ENCODE measurements at places on chromosomes 12 and 14.

DNA sequence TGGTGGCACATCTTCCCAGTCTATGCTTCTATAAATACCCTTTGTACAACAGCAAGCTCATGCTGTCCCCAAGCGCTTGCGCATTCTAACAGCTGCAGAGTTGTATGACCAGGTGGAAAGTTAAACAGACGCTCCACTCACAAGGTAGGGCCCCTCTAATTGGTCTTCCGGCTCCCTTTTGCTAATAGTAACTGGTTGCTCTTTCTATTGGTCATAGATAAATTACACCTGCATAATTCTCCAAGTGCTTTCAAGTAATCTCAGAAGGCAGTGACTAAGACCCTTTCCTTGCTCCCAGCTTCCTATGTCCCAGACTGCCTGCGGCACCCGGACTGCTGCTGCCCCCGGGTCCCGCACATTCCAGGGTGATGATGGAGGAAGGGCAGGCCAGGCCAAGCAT is 6.1 kb upstream of the TSPAN9 start:
- DNase-seq, result no peak

DNA sequence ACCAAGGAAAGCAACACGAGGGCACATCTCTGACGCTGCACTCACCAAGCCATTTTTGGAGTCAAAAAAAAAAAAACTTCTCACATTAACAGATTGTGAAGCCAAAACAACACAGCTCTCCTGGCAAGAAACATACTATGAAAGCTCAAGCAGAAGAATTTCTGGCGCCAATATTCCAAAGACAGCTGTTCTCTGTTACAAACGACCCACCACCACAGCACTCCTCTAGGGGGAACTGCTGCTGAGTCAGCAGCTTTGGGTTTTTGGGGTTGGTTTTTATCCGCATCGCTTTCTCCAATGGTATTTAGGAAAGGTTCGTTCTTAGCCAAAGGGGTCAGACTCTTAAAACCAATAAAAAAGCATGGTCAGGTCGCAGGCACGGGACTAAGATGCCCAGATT is 379.4 kb downstream of the RPS29 start:
- no peak for DNase-seq

GRCh38 chr14:26820138-26820537 is 222.3 kb upstream of the NOVA1 start:
- no peak for DNase-seq

GRCh38 chr12:65603438-65604351 is 220.6 kb upstream of the HMGA2 start:
- no peak for DNase-seq

DNA sequence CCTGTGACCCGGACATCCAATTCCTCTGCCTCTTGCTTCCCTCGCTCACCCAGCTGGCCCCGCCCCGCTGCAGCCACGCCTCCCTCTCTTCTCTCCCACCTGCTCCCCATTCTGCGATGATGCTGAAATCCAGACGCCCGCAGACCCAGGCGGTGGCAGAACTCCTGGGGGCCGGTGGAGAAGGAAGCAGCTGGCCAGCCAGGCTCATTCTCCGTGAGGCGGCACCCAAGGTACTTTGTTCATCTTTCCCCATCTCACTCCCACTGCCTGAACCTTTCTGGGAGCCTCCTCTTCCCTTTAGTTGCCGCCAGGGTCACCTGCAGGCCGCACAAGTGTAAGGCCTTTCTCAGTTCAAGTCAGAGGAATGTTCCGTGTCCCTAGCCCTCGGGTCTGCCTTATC is 35.7 kb downstream of the FOXN4 start:
- DNase-seq, result no peak

DNA sequence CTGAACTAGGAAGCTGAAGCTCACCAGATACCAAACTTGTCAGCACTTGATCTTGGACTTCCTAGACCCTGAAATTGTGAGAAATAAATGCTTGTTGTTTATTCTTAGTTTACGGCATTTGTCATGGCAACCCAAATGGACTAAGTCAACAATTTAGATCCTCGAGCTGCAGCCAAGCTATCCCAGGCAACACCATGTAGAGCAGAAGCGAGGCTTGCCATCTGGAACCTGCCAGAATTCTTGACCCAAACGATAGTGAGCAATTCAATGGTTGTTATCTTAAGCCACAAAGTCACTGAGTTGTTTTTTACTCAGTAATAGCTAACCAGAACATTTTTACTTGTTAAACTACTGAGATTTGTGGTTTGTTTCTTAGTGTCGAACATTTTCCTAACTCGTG is 458.5 kb upstream of the FLRT2 start:
- no peak for DNase-seq

GRCh38 chr12:104699489-104700190 is 242.9 kb downstream of the CHST11 start:
- DNase-seq, result no peak

GRCh38 chr12:21911832-21912231 is 29.4 kb downstream of the ABCC9 start:
- DNase-seq, result no peak

GRCh38 chr12:71551529-71551928 is 111.9 kb downstream of the LGR5 start:
- DNase-seq, result no peak

DNA sequence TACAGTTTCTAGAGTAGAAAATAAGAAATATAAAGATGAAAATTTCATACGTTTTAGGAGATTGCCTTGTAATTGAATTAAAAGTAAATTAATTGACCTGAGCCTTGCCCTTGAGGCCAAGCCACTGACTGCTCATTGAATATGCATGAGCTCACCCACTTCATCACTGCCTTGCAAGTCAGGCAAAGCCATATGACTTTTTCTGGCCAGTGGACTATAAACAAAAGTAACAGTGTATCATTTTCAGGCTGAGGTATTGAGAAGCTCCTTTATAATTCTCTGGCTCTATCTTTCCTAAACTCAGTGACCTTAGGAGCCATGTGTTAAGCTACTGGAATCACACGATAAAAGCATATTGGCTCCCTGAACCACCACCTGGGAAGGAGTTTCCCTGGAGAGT is 369.3 kb downstream of the NUAK1 start:
- no peak for DNase-seq

DNA sequence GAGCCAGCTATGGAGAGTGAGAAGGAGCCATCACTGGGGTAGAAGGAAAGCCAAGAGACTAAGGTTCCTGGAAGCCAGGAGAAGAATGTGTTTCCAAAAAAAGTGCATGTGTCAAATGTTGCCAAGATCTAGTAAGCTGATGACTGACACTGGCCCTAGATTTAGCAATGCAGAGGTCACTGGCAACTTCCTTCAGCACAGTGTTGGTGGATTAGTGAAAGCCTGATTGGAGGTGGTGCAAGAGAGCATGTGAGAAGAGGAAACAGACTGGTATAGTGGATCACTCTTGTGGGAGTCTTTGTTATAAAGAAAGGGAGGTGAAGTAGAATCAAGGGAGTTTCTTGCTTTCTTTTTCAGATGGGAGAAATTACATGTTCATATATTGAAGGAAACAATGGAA is 34.1 kb upstream of the CHGA start:
- DNase-seq, result no peak

- no peak for DNase-seq
Observed at GRCh38 chr12:40382217-40382616, 157.4 kb downstream of the LRRK2 start.

GRCh38 chr12:29160230-29160629 is 11.2 kb downstream of the FAR2 start:
- DNase-seq, result no peak

DNA sequence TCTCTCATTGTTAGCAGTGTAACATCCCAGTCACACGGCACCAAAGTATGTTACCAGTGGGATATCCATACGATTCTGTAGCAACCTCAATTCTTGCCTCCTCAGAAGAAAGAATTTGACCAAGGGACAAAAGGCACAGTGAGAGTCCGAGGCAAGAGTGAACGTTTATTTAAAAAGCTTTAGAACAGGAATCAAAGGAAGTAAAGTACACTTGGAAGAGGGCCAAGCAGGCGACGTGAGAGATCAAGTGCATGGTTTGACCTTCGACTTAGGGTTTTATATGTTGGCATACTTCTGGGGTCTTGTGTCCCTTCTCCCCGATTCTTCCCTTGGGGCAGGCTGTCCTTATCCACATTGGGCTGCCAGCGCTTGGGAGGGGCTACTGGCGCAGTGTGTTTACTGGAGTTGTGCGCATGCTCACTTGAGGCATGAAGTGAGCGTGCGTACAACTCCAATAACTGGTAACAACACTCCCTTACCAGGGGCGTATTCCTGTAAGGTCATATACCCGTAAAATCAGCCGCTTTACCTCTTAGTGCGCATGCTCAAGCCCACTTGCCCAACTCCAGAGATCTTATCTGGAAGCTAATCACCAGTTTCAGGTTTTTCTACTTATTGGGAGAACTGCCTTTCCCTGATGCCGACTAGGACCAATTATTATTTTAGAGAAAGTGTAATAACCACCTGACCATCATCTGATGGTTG is 71.7 kb downstream of the FAR2 start:
- DNase-seq, result no peak

GRCh38 chr12:122394626-122395194 is 27.8 kb downstream of the CLIP1 start:
- no peak for DNase-seq

DNA sequence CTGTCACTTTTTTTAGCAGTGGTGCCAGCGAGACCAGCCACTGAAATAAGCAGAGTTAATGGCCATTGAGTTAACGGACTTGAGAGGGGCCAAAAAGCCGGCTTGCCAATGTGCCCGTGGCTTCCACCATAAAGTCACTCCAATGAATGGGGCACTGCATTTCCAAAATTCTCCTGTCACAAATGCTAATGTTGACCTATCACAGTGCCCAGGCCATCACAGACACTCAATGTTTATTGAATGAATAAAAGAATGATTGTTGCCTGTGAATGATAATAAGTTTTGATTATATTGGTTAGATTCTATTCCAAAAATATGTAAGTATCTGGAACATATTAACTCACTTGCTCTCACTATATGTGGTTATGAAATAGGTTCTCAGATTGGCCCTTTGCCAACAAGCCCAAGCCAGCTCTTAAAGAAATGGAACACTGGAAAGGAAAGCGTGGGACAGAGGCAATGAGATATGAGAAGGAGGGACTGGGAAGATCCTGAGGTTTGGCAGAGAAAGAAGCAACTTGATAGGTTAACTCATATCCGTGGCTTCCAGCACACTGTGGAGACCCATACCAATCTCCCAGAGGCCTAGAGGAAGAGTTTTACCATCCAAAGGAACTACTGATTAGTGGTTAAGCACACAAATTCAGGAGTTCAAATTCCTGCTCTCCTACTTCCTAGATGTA is 108.7 kb downstream of the BTG1 start:
- no peak for DNase-seq

DNA sequence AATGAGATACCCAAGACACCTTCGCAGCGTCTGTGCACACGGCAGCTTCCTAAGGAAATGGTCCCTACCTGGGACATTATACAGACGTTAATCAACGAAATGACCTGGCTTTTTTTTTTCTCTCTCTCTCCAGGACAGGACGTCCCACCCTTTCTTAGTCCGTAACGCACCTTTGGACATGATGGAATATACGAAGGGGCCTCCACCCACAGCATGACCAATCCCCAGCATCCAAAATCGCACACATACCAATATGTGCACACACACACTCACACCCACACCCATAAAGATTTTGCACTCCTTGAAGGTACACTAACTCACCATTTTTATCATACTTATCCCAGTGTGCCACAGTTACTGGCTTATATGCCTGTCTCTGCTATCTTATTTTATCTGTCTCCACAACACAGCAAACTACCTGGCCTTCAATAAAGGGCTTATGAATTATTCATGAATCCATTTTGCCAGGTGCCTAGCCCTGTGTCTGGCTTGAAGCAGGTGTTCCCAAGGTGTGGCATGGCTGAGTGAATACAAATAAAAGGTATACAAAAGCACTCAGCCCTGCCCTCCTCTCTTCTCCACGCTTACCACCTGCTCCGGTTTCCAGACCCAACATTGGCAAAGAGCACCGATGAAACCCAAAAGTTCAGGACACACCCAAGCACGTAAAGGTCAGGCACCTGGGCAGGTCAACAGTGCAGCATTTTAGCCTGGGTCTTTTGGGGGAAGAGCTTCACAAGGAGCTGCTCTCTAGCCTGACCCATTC is 2.2 kb downstream of the SCNN1A start:
- no peak for DNase-seq

DNA sequence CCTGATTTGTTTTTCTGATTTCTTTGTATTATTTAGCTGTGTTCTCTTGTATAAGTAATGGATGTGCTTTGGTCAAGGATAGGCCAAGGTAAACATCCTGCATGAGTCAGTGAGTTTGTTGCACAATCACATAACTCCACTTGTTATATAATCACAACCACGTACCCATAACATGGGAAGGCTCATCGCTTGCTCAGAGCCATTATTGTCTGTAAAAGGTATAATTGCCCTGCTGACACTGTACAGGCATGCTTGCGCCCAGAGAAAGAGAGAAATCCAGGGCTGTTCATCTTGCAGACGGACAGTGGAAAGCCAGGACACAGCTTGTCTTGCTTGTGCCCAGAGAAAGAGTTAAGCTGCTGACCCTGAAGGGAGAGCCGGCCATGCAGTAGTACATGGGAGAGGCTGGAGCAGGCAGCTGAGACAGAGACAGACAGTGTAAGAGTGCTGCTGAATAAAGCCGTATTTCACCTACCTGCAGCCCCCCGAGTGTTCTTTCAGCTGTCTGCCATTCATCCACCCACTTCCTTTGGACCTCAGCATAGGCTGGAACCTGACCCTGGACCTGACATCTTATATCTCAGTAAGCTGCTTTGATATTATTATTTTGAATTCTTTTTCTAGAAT is 174.7 kb upstream of the DAAM1 start:
- DNase-seq, result no peak

- no peak for DNase-seq
Observed at GRCh38 chr12:77133566-77133965, 68.2 kb upstream of the E2F7 start.

DNA sequence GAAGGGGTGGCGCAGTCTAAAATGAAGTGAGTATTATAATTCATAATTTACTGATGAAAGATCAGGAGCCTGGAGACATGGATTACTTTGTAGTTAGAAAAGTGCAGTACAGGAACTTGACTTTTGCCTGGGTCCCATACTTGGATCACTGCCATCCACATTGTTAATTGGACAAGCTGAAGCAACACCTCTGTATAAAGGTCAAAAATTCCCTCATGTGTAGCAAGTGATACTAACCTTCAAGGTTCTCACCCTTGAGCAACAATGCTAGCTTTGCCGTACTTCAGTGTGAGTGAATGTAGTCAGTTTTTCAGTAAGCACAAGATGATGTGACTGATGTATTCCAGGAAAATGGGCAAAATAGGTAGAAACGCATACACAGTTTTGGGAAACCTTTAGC is 44.6 kb upstream of the PLBD1 start:
- DNase-seq, result no peak

- no peak for DNase-seq
Observed at GRCh38 chr14:94330857-94331256, 7.7 kb upstream of the SERPINA6 start.

DNA sequence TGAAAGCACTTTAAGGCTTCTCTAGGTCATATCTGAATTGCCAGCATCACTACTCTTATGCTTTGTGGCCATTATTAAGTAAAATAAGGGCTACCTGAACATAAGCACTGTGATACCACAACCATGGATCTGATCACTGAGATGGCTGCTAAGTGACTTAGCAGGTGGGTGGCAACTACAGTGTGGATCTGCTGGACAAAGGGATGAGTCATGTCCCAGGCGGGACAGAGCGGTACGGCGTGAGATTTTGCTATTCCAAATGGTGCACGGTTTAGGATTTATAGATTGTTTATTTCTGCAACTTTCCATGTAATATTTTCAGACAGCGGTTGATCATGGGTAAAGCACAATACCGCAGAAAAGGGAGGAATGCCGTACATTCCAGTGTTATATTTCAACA is 39.4 kb downstream of the MLXIP start:
- DNase-seq, result no peak

All from esophagus squamous epithelium (tissue), 5 donors.